ENCODE measurements at places on chromosomes 6 and 20.
A peak's percentile ranks its signal among the peaks of the same experiment; 100 is the strongest.

GRCh38 chr6:37391120-37391519 is 37.3 kb downstream of the RNF8 start:
- no peak for DNase-seq

GRCh38 chr6:56732517-56732916 is 89.8 kb upstream of the DST start:
- no peak for DNase-seq

DNA sequence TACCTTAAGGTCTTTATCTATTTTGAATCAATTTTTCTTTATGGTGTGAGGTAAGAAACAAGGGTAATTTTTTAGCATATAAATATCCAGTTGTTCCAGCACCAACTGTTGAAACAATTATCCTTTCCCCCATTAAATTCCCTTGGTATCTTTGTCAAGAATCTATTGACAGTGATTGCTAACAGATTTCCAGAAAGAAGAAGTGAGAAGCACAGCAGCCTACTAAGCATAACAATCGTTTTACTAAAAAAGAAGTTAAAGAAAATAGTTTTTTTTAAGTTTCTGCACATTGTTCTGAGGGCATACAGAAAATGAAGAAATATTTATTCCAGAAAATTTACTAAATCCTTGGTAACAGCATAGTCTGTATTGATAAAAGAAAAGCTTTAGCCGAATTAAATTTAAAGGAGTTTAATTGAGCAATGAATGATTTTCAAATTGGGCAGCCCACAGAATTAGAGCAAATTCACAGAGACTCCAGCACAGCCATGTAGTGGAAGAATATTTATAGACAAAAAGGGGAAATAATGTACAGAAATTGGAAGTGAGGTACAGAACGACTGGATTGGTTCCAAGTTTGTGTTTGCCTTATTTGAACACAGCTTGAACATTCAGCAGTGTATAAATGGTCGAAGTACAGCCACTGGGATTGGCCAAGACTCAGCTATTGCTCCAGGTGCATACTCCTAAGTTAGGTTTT is 97.9 kb upstream of the UST start:
- DNase-seq = no peak

- no peak for DNase-seq
Observed at GRCh38 chr6:36698196-36698595, 570 bp downstream of the RAB44 start.

GRCh38 chr6:12621754-12622153 is 94.8 kb upstream of the PHACTR1 start:
- DNase-seq = no peak

- no peak for DNase-seq
Observed at GRCh38 chr20:11906626-11907480, 10.8 kb upstream of the BTBD3 start.

GRCh38 chr6:144690666-144691065 is 405.5 kb downstream of the UTRN start:
- no peak for DNase-seq

- DNase-seq = no peak
Observed at GRCh38 chr6:12653486-12653885, 63.1 kb upstream of the PHACTR1 start.

DNA sequence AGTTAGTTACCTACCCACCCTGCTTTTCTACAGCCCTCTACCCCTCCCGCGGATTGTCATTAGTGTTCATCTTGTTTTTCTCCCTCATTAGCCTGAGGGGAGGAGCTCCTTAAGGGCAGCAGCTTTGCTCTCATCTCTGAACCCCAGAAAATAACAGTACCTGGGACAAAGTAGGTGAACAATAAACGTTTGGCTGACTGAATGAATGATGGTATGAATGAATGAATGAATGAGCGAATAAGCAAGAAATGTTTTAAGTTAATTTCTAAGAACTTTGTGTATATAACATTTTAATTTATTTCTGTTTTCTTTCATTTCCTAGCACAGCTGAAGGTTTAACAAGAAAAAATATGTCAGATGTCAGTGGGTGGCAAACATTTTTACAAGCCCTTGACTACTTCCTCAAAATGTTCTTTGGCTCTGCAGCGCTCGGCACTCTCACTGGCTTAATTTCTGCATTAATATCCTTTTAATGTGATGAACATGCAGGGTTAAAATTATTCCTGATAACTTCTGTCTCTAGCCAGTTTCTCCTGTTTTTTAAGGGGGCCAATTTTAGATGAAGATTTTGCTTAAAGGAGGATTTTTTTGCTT is 50.1 kb downstream of the SLC9A8 start:
- no peak for DNase-seq

DNA sequence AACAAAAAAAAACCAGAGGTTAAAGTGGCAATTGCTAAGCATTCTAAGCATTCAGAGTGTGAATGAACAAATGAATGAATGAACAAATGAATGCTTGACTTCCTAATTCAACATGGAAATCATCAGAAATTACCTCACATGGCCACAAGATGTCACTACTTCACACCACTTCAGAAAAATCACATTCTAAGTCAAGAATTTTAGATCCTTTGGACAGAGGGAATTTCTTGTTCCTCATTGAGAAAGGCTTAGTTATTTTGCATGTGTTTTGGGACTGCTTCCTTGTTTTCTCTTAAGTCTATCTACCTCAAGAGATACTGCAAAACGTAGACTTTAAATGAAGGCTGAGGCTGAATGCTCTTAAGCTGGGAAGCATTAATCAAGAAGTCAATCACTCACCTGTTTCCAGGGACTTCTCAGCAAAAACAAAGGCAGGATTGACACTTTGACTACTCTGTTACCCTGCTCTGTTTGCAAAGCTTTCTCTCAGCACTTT is 120.2 kb downstream of the MBOAT1 start:
- DNase-seq = peak; percentile 2

DNA sequence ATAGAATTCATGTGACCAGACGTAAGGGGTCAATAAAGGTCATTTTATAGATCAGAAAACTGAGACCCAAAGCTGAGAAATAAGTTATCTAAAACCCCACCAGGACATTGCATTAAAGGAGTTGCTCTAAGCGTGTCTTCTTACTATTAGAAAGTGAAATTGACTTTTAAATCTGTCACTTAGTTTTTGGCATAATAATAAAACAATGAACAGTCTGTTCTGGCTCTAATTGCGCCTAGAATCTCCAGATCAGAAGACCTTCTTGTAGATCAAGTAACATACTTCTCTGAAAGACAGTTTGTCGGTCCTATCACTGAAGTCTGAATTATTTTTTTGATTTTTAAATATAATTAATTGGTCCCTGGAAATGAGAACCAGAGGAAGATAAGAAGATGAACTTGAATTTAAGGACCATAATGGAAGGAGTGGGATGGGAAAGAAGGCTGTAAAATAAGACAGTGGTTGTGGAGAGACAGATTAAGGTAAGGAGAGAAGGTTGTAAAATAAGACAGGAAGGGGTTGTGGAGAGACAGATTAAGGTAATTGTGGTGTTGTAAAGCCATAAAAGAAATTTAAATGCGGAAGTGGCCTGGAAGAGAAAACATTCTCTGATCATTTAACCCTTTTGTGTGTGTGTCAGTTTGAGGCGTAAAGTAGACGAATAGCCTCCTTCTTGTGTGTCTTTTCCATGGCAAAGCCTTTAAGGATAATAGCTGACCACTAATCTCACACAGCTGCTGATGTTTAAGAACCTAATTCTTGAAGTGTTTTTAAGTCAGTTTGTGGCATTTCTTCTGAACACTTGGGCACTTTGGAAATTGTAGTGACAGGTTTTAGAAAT is 20.1 kb downstream of the TOP1 start:
- DNase-seq = no peak

DNA sequence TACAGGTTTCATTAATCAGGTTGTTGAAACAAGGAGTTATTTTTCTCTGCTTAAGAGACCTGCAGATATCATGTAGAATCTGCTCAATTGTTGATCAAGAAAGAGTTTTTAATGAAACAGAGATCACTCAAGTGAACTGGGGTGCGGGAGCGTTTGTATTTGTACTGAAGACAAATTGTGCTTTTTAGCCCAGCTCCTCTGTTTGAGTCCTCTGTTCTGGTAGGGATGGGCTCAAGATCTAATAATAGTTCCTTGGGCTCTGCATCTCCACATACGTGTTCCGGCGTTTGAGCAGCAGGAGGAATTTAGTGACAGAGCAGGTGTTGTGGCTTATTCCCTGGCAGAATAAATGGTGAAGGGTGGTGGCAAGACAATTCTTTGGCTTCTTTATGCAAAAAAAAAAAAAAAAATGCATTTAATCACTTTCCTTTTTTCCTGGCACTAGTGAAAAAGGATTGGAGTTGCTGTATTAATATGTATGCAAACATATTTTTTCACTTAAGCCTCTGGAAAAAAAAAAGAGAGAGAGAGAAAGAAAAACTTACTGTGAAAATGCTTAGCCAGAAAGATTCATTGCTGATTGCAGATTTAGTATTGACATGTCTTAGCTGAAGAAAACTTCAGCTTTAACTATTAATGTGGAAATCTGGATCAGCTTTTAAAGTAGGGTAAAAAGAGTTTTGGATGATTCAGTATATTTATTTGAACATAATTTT is 4.0 kb downstream of the CITED2 start:
- no peak for DNase-seq

GRCh38 chr6:107668743-107669474 is 155.2 kb downstream of the SCML4 start:
- DNase-seq = no peak

DNA sequence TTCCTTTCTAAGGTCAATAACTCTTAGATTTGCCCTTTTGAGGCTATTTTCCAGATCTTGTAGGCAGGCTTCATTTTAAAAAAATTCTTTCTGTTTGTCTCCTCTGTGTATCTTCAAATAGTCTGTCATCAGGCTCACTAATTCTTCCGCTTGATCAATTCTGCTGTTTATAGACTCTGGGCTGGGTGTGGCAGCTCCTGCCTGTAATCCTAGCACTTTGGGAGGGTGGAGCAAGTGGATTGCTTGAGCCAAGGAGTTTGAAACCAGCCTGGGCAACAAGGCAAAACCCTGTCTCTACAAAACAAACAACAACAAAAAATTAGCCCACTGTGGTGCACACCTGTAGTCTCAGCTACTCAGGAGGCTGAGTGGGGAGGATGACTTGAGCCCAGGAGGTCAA is 40.0 kb upstream of the SCP2D1 start:
- no peak for DNase-seq

- DNase-seq = no peak
Observed at GRCh38 chr6:130776287-130776925, 50.8 kb upstream of the SMLR1 start.

GRCh38 chr20:49787371-49788357 is 25.0 kb upstream of the SLC9A8 start:
- no peak for DNase-seq

- no peak for DNase-seq
Observed at GRCh38 chr6:31171931-31172905, 1.7 kb upstream of the POU5F1 start.

DNA sequence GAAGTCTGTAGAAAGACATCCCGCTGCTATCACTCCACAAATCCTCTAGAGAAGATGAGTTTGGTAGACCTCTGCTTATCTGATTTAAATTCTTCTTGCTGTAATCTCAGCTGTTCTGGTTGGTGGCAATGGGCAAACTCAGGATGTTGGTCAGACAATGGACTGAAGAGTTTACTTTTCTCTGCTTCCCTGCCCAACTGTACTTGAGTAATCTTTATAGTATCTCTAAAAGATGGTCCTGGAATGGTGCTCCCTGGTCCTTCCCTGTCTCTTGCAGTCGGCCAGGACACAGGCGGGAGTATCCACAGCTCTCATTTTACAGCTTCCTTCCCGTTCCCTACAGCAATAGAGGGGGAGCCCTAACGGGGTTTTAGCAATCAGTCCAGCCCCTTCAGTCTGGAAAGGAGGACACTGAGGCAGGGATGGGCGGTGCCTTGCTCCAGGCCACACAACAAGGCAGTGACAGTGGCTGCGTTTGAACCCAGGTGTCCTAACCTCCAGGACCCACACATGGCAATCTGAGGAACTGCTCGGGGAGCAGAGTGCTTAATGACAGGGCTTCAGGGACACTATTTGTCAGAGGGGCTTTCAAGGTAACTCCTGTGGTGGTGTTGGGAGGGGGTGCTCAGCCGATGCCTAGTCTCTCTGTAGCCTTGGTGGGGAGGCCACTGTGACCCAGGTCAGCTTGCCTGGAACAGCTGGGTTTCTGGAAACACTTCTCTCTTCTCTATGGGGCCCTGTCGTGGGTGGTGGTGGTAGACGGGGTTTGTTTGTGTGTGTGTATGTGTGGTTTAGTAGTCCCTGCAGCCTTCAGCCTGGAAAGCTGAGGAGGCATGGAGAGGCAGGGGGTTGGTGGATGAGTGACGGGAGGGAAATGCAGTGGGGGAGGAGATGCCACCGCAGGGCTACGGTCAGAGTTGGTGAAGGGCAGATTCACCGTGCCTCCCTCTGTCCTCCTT is 9.5 kb upstream of the VEGFA start:
- DNase-seq = no peak

- no peak for DNase-seq
Observed at GRCh38 chr6:37589198-37589597, 89.5 kb upstream of the CCDC167 start.

DNA sequence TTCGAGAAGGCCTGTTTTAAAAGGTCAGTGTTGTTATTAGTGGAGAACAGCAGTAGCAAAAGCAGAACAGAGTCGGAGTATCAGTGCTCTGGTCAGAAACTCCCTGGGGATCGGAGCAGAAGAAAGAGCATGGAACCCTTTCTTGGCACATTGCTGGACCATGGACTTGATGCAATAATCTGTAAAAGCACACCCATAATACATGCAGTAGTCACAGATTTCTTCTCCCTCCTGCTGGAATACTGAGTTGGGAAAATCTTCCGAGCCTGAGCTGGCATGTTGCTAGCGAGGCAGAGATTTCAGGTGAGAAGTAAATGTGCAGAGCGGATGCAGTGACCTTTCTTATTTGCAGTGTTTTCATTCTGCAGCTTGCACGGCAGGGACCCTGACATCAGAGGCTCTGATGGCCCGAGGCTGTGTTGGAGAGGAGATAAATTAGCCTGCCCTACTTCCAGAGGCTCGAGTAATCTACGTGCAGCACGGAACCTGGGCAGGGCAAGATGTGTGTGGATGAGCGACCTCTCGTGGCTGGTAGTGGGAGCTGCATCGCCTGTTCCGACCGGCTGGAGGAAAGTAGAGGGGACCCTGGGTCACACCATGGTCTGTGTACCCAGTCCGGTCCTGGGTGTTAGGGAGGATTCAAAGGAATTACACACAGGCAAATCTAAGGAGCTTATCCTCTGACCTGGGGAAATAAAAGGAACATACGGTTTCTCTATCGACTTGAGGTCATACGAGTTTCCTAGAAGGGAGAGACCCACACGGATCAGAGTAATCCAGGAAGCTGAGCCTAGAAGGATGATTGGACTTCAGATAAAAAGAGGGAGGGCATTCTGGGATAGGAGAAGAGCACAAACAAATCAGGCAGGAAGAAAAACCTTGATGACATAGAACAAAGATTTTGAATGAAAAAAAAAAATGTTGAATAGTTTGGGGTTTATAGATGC is 137.0 kb upstream of the STMND1 start:
- peak; percentile 70 for DNase-seq

GRCh38 chr20:16581241-16581640 is 8.0 kb upstream of the KIF16B start:
- no peak for DNase-seq

- DNase-seq = no peak
Observed at GRCh38 chr6:6538261-6538660, 50.3 kb upstream of the LY86 start.

- no peak for DNase-seq
Observed at GRCh38 chr20:58708246-58708931, 15.8 kb downstream of the NPEPL1 start.
